Stimulated activated CD4-positive, alpha-beta T cell treated with anti-CD3 and anti-CD28 coated beads, Interleukin-4, amount 100 ng/mL, for 1 hour (primary cell): ENCODE measurements at places on chromosomes 13 and 19.

- DNase-seq: no peak
Observed at GRCh38 chr13:113920606-113921286, 53.1 kb downstream of the C13orf46 start.

GRCh38 chr13:28286263-28286662 is 147.9 kb downstream of the PAN3 start:
- no peak for DNase-seq

DNA sequence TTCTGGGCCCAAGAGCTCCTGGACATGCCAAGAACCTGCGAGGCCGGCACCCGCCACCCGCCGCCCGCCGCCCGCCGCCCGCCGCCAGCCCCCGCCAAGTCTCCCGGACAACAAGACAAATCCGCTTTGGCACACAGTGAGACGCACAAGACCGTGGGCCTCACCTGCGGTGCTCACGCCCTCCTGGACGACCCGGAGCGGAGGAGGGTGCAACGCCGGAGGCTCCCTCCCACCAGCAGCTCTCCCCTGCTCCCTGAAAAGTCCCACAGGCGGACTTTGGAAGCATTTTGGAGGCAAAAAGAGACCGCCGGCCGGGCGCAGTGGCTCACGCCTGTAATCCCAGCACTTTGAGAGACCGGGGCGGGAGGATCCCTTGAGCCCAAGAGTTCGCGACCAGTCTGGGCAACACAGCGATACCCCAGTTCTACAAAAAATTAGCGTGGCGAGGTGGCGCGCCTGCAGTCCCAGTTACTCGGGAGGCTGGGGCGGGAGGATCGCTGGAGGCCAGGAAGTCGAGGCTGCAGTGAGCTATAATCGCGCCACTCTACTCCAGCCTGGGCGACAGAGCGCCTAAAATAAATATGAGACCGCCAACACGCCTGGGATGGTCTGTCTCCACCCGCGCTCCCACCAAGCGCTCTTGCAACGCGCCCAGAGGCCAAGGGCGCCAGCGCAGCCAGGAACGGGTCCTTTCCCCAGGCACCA is 783 bp downstream of the RHPN2 start:
- no peak for DNase-seq

DNA sequence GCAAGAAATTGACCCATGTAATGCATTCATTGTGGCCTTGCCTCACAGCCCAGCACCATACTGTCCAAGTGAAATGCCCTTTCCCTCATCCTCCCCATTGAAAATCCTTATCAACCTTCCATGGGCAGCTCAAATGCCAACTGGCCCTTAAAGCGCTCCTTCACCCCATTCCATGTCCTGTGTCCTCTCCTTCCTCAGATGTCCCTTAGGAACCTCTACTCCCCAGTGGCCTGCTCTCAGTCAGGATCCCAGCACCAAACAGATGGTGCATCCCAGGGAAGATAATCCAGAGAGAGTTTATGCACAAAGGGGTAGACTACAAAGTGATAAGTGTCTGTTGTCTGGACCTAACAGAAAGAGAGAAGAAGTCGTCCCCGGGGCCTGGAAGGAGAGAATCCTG is 407.4 kb upstream of the ZNF507 start:
- DNase-seq: no peak

- no peak for DNase-seq
Observed at GRCh38 chr13:51225029-51225428, 2.8 kb downstream of the FAM124A start.

- no peak for DNase-seq
Observed at GRCh38 chr19:13039211-13039789, 44.0 kb downstream of the NFIX start.

DNA sequence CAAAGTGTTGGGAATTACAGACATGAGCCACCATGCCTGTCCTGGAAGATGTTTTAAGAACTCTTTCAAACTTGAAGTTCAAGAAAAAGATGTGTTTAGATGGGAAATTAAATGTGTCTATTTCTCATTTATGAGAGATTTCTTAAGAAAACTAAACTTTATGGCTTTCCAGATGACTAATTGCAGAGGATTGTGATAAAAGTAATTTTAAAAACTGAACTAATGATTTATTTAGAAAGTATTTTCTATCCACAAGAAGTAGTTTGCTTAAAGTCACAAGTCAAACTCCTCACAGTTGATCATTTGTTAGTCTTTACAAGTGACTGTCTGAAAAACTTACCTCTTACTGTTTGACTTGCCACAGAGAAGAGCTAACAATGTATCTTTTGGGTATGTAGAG is 89.6 kb upstream of the SPRY2 start:
- DNase-seq: no peak

- no peak for DNase-seq
Observed at GRCh38 chr19:46232029-46232428, 2.5 kb downstream of the IGFL1 start.

DNA sequence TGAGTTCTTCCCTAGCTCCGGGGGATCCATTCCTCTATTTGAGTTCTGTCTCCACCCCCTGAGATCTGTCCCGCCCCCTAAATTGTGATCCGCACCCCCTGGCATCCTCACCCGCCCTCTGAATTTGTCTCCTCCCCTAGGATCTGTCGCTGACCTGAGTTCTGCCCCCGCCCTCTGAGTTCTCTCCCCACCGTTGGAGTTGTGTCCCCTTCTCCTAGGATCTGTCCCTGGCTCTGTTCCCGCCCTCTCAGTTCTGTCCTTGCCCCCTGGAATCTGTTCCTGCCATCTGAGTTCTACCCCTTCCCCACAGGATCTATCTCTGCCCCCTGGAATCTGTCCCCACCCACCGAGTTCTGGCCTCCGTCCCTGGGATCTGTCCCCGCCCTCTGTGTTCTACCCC is 1.0 kb upstream of the SLC17A7 start:
- no peak for DNase-seq

DNA sequence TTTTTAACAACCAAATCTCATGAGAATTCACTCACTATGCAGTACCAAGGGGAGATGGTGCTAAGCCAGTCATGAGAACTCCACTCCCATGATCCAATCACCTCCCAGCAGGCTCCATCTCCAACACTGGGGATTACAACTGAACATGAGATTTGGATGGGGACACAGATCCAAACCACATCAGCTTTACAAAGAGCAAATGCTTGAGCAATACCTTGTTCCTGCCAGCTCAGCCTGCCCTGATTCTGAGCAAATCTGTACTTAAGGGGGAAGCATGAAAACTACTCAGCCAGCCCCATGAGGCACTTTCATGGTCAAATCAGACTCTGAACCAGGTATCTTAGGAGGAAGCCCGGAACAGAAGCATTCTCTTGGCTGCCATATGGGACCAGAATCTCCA is 259.9 kb downstream of the TBC1D4 start:
- no peak for DNase-seq

DNA sequence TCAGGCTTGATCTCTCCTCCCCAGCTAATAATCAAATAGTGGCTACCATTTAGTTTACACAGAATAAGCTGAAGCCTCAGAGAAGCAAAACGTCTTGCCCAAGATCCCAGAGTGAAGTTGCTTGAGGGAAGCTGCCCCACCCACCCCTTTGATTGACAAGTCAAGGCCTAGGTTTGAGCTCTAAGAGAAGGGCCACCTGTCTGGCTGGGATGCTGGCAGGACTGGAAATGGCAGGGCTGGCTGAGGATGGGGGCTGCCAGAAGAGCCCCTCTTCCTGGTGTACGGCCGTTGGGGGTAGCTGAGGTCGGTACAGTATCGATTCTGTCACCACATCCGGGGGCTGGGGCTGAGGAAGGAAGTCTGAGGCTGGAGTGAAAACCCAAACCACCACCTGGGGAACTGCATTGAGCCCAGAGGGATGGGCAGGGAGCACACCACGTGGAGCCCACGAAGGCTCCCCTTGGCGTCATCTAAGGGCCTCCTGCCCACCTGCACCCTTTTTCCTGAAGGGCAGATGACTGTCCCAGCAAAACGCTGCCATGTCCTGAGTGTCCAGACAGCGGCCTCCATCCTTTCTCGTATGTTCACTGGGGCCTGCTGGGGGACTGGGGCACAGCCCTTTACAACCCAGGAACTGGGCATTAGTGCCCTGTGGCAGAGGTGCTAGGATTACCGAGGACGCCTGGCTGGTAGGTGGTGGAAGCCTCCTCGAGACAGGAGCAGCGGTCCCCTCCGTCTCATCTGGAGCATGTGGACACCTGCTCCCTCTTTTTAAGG is 1.4 kb upstream of the PRKD2 start:
- DNase-seq: peak; percentile 36

DNA sequence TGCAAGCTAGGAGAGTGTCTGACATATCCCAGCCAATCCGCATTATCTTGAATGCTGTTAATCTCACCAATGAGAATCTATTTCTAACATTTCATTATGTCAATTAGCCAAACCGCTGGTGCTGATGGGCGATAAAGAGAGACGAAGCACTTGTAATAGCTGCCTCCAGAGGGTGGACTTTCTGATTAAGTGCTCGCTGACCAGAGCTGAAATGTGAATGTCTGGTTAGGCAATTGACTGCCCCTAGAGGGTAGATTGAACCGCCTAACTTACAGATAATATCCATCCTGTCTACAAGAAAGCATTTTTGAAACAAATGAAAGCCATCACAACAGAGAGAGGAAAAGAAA is 552 bp upstream of the GRWD1 start:
- no peak for DNase-seq

DNA sequence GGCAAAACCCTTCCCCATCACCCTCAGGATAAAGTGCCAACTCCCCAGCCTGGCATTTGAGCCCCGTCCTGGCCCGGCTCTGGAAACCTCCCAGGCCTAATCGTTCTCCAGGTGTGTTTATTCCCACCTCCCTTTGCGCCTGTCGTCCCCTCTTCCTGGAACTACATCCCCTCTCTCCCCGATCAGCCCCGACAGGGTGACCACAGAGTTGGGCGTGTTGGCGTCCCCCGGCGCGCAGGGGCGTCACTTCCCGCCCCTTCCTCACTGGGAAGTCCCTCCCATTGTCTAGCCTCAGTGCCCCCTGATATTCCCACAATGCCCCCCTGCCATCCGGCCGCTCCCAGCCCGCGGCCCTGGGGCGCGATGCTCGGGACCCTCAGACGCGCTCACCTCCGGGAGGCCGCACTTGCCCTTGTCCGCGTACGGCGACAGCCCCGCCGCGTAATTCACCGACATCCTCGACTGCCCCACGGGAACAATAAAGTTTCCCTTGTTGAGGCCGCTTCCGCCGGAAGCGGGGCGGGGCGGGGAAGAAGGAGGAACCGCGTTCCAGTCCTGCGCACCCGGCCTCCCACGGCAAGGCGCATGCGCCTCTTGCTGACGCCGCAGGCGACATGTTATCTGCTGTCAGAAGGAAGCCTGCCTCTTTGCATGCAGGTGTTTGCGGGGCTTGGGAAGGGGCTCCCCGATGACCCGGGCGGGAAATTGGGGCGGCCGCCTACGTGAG is at the start of the genes ANKRD24 and SIRT6:
ANKRD24 (plus strand) TSS at position 606 of the 727 bp plus-strand sequence. CDS start 3,737 bp downstream, outside the sequence.
SIRT6 (minus strand) TSS at position 480 of the 727 bp plus-strand sequence; CDS start at position 456, 24 bp downstream.
- DNase-seq: peak; percentile 97

DNA sequence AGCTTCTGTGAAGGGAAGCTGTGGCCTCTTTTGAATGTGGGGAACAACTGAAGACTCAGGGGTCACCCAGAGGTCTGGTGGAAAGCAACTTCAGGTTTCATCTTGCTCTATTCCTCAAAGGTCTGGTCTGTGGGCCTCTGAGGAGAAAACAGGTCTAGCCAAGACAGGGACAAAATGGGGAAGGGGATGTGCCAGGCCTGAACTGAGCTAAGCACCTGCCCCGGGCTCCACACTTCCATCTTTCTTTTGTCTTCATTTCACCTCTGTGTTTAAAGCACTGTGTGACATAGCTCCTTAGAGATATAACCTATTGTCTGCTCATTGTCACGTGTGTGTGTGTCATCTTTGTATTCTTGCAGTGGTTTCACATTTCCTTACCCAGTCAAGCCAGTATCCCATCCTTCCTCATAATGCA is 19.9 kb upstream of the GDF15 start:
- DNase-seq: no peak

- DNase-seq: no peak
Observed at GRCh38 chr19:990119-990571, 6.0 kb downstream of the WDR18 start.

DNA sequence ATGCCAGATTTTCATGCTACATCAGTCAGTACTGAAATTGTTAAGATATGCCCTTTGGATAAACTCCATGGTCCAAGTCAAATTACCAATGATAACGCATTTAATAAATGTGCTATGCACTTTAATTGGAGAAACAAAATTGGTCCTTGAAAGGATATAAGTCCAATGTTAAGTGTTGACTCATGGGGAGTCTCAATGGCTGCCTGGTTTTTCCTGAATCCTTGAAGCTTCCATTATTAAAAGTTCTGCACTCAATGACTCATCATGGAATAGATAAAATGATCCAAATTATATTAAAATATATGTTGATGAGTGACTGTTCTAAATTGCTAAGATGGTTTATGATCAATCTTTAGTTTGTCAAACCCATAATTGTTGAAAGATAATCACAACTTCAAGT is 346.0 kb upstream of the ATXN8OS start:
- no peak for DNase-seq

DNA sequence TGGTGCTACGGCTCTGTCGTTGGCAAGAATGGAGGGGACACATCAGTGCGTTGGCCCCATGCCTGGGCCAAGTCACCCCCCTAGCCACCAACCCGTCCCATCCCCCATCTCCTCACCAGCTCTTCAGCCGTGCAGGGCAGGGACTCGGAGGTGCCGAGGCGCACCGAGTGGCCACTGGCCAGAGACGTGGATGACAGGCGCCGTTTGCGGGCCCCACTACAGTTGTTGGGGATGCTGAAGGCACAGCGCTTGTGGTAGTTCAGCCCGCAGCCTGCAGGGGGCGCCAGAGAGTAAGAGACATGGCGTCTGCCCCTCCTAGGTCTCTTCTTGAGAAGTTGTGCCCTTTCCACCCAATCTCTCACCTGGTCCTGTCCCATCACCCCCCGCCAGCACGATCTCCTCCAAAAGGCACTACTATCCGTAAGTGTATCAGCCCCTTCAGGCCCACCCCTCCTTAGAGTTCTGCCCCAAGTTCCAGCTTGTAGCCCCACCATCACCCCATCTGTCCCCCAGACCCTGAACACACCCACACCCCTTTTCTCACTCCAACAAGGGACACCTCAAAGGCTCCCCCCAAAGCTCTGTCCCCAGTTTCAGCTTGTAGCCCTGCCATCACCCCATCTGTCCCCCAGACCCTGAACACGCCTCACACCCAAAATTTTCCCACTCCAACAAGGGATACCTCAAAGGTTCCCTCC is 12.4 kb downstream of the PRKD2 start:
- peak; percentile 92 for DNase-seq

- no peak for DNase-seq
Observed at GRCh38 chr13:21620861-21621260, 16.9 kb upstream of the MICU2 start.
